ENCODE measurements at places on chromosomes 2 and 18. TPM values are rescaled to one million over a fixed set of nuclear protein-coding genes. Genes with fewer than 3 reads are reported as not detected.
A peak's percentile ranks its signal among the peaks of the same experiment; 100 is the strongest.

The SNX17 gene
- total RNA-seq = 88.7 TPM

- DNase-seq = no peak
Measured at GRCh38 chr2:142041996-142042395, 88.8 kb downstream of the LRP1B start.

The ZNF385B gene
- 2.3 TPM for total RNA-seq

- no peak for DNase-seq
Measured at GRCh38 chr2:212979799-212980198, 171.6 kb downstream of the IKZF2 start.

The MC5R gene
- not detected for total RNA-seq

The CD8B2 gene
- total RNA-seq = not detected

- DNase-seq = no peak
Measured at GRCh38 chr2:239949075-239949474, 76.1 kb downstream of the NDUFA10 start.

- peak; percentile 8 for DNase-seq
Measured at GRCh38 chr2:226554701-226555100, 244.9 kb downstream of the IRS1 start.

GRCh38 chr18:22691946-22692710 lies 241.0 kb upstream of the RBBP8 start:
- DNase-seq = no peak

DNA sequence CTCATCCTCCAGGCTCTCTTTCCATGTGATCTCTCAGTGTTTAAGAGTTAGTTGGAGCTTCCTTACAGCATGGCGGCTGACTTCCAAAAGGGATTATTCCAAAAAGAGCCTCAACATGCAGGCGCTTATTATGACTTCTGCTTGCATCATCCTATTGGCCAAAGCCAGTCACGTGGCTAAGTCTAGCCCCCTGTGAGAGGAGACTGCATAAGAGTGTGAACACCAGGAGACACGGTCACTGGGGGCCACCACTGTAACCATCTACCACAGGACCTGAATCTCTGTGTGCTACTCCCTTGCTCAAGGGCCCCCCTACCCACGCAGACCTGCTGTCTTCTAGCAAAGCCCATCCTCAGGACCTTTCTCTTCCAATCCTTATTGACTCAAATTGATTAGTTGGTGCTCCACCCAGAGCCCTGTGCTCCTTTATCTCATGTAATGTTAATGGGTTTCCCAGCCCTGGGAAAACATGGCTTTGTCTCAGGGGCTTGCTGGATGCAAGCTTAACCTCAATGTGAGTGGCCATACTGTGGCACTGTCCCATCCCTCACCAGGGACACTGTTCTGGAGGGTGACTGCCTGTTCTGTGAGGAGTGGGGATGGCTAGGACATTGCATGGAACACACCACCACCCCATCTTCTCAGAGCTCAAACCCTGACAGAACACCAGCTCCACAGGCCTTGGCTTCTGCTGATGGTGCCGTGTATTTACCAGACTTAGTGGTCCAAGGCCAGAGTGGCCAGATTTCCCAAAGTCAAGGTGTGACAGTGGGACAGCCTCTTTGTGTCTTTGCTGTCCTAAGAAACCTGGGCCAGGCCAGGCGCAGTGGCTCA lies 4.2 kb downstream of the IL1RN start:
- no peak for DNase-seq

GRCh38 chr2:183505911-183506310 lies 381.7 kb downstream of the NUP35 start:
- no peak for DNase-seq

The KCNIP3 gene
- 4.5 TPM for total RNA-seq

The FAM228A gene
- total RNA-seq = not detected

GRCh38 chr2:233032551-233033320 lies at the start of gene NEU2:
Gene NEU2, plus strand, starts transcription at chr2:233032672. Its CDS starts 0 bp downstream, at chr2:233032672.
- DNase-seq = no peak

DNA sequence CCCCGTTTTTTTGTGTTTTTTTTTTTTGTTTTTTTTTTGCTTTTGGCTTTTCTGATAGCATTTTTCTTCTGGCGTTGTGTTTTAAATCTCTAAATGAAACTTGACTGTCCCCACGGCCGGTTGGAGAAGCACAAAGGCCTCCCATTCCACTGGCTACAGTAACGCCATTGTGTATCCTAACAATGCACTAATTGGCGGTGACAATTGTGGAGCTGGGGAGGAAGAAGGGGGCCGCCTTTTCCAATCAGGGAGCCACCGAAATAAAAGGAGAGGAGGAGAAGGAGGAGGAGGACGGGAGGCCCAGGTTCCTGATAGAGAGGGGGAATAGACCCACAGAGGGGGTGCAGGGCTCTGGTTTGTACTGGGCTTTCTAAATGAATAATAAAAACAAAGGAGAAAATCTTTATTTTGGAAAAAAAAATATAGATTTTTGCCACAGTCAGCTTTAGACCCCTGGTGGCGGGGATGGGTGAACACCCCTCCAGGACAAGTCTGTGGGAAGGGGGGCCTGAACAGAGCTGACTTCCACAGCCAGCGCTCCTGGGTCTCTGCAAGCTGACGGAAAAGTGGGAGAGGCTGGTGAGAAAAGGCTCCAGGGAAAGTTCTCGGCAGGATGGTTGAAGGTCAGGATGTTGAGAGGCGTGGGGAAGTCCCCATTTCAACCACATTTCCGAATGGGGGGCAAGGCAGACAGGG lies 43.7 kb upstream of the FZD5 start:
- DNase-seq = no peak

- no peak for DNase-seq
Measured at GRCh38 chr18:13930964-13931363, 15.6 kb upstream of the MC2R start.

DNA sequence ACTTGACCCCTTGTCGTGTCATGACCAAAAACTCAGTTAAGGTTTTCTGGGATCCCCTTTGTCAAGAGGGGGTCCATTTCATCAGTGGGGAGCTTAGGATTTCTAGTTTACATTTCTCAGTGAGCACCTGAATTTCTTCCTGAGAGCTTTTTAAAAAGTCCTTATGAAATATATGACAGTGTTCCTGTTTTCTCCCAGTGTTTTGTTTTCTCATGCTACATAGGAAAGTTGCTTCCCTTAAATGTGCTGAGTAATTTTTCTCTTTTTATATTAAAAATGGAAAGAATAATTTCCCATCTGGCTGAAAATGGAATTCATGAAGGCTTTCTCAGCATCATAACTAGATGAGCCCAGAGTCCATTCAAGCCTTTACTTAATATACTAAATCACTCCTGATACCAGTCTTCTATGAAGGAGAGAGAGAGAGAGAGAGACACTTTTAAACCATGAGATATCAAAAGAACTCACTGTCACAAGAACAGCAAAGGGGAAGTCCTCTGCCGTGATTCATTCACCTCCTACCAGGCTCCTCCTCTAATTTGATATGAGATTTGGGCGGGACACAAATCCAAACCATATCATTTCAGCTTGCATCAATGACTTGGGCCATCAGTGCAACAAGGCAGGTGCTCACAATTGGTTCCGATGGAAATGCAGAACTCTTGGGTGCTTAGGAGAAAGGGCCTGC lies 61.1 kb downstream of the XRCC5 start:
- no peak for DNase-seq
